Caudate nucleus (tissue), 63 donors: ENCODE measurements at places on chromosomes 16 and 17.

GRCh38 chr16:78994135-78994745, 606.3 kb downstream of the MAF start:
- no peak for DNase-seq

DNA sequence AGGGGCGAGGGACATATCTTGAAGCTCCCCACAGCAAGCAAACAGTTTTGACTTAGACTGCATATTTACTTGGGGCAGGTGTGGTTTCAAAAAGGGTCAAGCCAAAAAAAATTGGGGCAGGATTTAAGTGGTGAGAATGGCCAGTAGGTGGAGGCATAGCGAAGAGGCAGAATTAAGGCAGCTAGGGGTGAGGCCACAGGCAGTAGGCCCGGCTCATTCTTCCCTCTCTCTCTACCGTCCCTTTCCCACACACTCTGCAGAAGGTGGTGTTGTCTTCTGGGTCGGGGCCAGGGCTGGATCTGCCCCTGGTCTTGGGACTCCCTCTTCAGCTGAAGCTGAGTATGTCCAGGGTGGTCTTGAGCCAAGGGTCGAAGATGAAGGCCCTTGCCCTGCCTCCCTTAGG, 2.6 kb downstream of the SHBG start:
- DNase-seq, result no peak

DNA sequence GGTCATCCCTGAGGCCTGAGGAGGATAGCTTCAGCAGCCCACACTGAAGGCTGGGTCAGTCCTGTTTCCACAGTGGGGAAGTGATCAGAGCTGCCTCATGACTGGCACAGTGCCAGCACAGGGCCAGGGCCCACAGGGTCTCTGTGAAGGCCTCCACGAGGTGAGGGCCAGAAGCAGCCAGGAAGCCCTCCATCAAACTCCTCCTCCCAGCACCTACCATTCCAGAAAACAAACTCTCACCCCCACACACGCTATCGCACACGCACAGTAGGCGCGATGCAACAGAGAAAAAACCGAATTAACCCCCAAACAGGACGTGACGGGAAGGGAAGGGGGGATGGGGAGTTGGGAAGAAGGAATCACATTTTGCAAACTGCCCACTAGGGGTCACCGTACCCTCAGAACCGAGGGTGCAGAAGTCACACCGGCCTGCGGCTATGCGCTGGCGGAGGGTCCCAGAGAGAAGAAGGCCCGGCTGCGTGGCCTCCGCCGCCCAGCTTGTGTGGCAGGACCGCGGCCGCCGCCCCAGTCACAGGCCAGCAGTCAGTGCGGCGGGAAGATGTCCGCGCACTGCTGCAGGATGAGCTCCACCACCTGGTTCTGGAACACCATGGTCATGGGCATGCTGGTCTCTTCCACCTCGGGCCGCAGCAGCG, 37.6 kb downstream of the ARHGAP27 start:
- peak; percentile 21 for DNase-seq

GRCh38 chr16:56198006-56198754, 6.9 kb downstream of the GNAO1 start:
- DNase-seq, result no peak

DNA sequence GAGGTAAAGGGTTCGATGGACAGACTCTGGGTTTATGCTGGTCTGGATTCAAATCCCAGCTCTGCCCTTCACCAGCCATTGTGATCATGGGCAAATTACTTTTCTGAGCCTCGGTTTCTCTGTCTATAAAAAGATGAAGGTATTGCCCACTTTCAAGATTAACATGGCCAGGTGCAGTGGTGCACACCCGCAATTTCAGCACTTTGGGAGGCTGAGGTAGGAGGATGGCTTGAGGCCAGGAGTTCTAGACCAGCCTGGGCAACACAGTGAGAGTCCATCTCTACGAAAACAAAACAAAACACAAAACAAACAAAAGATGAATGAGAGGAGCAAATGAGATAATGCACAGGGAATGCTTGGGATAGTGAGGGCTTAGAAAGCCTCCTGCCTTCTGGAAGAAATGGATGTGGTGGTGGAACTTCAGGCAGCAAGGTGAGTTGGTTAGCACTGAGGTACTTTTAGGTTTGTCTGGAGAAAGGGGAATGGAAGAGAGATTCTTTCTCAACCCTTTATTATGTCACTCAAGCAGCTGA, 8.5 kb downstream of the ADGRG3 start:
- DNase-seq, result no peak

- no peak for DNase-seq
These were observed 39.8 kb downstream of the ABCA5 start for GRCh38 chr17:69287168-69287567.

DNA sequence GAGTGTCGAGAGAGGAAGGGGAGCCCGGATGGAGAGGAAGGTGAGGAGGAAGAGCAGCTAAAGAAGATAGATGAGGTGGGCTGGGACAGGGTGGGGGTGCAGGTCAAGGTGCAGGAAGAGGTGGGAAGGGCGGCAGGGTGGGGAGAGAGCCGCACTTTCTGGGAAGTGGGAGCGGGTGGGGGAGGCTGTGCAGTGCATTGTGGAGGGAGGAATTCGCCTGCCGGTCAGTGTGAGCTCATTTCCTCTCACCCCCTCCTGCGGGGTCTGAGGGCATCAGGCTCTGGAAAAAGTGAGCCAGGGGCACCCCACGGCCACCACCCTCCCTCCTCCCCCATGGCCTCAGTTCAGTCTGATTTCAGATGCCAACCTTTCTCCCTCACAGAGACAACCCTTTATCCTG, 2.5 kb upstream of the ARHGAP23 start:
- DNase-seq, result no peak

- DNase-seq, result no peak
These were observed 8.7 kb upstream of the TMEM88 start for GRCh38 chr17:7846063-7846735.

GRCh38 chr17:53118948-53119347, 703.8 kb upstream of the KIF2B start:
- DNase-seq, result no peak

- no peak for DNase-seq
These were observed 3.3 kb downstream of the SRCIN1 start for GRCh38 chr17:38602453-38602852.

DNA sequence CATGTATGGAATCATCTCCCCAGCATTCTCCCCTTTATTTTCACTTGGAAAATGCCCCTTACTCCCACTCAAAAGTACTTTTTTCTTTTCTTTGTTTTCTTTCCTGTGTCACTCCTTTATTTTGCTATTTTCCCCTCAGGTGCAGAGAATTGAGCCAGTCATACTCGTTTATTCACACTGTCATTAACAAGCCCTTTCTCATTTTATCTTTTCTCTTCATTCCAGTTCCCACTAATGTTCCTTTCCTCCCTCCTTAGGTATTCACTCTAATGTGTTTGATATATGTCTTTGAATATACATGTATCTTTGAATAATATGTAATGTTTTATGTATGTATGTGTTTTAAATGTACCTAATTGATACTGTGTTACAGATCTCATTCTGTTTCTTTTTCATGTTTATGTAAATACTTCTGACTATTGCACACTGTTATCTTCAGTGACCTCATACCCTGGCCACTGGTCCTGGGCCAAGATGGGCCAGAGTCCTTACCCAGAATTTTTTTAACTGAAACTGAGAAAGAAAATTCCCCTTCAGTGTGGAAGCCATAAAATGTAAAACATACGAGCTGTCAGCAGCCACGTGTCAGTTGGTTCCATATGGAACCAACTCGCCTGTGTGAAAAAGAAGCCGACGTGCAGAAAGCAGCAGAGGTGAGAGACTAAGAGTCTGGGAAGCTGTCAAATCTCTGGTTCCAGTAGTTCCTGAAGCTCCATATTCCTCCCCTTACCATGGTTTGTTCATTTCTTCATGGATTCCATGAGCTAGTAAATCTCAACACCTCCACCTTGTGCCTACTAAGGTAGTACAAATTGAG, 5.8 kb downstream of the SRR start:
- no peak for DNase-seq

GRCh38 chr16:87603684-87604633, 1.7 kb downstream of the JPH3 start:
- DNase-seq, result no peak

DNA sequence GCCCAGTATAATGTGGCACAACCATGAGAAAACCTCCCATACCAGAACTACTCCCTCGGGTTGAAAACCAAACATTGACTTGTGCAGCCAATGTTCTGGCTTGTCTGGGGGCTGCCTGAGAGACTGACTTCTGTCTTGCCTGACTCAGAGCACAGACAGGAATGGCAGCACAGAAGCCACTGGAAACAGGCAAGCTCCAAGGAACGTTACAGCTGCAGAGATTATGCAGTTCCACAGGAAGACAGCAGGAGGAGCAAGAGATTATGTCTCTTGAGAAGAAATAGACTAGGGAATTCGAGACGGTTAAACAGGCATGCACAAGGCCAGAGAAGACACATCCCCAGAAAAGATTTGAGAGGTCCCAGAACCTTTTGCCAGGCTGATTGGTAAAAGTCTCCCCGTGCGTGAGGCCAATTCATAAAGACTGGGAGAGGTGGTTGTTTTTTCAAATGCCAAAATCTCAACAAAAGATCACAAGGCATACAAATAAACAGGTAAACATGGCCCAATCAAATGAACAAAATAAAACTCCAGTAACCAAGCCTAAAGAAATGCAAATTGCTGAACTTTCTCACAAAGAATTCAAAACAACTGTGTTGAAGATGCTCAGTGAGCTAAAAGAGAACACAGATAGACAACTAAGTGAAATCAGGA, 90.6 kb upstream of the CDH5 start:
- DNase-seq, result no peak

DNA sequence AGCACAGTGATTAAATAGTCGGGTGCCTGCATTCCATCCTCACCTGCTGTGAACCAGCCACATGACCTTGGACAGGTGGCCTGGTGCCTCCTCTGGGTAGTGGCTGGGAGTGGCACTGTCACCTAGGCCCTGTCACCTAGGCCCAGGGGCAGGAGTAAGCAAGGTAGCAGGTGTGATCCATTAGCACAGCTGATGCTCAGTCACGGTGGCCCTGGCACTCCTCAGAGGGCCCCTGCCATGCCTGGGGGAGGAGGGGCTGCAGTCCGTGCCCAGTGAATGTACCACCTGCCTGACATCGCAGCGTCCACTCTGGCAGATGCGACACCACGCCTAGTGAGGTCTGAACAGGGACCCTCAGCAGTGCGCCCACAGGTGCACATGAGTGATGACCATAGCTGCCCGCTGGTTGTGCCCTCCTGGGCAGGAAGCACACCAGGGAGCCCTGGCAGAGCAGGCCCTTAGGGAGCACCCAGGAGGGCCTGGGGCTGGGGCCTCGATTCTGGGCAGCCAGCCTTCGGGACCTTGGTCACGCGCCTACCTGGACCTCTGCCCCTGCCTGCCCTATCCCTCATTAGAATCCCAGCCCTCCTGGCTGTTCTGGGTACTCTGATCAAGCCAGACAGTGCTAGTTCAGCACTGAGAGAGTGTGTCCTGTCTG, 33.1 kb upstream of the CRISPLD2 start:
- no peak for DNase-seq

DNA sequence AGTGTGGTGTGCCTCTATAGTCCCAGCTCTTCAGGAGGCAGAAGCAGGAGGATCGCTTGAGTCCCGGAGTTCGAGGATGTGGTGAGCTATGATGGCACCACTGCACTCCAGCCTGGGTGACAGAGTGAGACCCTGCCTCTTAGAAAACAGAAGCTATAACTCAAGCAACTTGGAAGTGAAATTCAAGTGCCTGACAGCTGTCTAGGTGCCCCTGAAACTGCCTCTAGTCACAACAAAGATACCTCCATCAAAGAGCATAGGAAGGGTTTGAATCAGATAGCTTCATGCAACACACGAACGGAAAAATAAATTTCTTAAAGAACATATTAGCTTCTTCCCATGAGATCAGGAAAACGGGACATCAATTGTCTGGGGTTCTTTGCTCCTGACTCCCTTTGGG, 860 bp upstream of the PLCG2 start:
- DNase-seq, result no peak

- no peak for DNase-seq
These were observed 22.8 kb upstream of the IRX3 start for GRCh38 chr16:54309341-54309740.

GRCh38 chr17:82106688-82107305, 8.8 kb upstream of the FASN start:
- DNase-seq, result no peak

- no peak for DNase-seq
These were observed 320.8 kb downstream of the SLC39A11 start for GRCh38 chr17:72771734-72772133.

GRCh38 chr17:6571452-6571781, 15.1 kb upstream of the PITPNM3 start:
- no peak for DNase-seq

- no peak for DNase-seq
These were observed 210.6 kb upstream of the KCNJ16 start for GRCh38 chr17:69864462-69864861.

DNA sequence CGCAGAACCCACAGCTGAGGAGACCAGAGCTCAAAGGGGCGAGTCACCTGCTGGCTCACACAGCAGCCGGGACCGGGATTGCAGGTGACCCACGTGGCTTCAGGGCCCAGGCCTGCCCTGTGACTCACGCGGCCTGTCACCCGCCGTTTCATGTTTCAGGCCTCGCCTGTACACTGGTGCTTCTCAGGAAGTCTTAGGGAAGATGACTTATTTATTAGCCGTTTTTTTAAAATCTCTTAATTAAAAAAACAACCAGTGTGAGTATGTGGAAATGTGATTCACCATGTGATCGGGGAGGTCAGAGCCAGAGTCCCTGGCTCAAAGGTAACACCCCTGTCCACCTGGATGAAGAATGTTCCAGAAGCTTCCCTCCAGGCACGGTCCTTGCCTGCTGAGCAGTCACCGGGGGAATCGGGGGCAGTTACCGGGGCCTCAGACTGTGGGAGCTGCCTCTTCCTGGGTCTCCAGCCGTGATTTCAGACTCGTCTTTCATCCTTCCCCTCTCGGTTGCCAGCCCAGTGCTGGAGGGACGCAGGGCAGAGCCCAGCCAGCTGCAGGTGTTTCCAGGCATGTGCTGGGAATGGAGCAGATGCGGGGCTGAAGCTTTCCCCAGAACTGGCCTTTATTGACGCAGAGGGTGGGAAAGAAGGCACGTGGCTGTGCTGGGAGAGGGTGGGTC, 49.3 kb downstream of the CMIP start:
- DNase-seq, result no peak

- no peak for DNase-seq
These were observed 5.2 kb downstream of the ADPRM start for GRCh38 chr17:10702574-10702973.

DNA sequence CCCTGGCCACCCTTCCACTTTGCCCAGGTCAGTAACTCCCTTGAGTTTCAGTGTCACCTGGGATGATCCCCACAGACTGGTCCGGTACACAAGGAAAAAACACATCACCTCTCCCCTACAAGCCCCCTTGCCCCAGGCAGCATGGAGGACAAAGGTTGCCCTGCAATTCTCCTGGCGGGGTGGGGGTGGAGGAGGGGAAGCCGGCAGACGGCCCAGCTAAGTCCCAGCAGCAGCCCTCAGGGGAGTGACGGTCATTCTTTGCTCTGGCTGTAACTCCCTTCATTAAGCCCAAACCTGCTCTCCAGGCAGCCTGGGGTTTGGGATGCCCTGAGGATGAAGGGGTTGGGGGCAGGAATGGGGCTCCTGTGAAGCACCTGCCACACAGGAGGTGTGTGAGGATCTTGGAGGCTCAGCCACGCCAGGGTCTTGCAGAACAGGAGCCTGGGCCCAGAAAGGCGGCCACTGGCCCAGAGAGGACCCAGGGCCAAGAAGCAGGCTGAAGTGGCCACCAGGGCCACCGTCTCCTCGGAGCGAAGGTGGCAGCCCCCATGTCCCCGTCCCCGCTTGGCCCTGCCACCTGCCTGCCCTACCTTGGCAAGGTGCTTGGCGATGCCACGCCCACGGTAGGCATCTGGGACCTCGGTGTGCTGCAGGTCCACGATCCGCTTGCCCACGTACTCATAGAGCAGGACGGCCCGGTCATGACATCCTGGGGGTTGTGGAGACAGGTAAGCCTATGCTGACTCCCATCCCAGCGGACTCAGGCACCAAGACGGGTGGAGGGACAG, 9.5 kb downstream of the NATD1 start:
- no peak for DNase-seq

- no peak for DNase-seq
These were observed 20.5 kb downstream of the SREBF1 start for GRCh38 chr17:17816240-17816814.
